Hypothalamus (tissue), 51 donors: ENCODE measurements at places on chromosomes 3 and 15.

- DNase-seq, result no peak
Measured at GRCh38 chr15:68818769-68819494, 1.8 kb downstream of the ANP32A start.

GRCh38 chr15:63880744-63881143 lies 47.0 kb upstream of the HERC1 start:
- no peak for DNase-seq

GRCh38 chr3:45333549-45333948 lies 54.8 kb upstream of the LARS2 start:
- no peak for DNase-seq

GRCh38 chr3:17626395-17626794 lies 116.0 kb downstream of the TBC1D5 start:
- no peak for DNase-seq

- DNase-seq, result no peak
Measured at GRCh38 chr3:96449346-96449745, 365.0 kb upstream of the EPHA6 start.

GRCh38 chr3:194344012-194344411 lies 7.1 kb downstream of the CPN2 start:
- peak; percentile 49 for DNase-seq

GRCh38 chr3:153195349-153195879 lies 33.4 kb downstream of the RAP2B start:
- DNase-seq, result no peak

DNA sequence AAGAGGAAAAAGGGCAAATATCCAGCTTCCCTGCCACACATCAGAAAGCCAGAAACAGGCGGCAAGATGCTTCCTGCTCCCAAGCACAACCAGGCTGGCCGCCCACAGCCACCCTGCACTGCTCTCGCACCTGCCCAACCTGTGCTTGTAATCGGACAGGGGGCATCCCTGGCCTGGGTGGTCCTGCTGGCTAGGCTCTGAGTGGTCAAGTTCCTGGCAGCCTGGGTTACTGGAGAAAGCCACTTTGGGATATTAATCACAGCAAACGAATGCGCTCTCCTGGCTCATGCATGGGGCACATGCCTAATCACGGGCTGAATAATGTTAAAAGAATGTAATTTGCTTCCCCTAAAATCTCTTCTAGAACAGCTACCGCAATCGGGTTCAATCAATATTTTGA lies 442.4 kb downstream of the MCTP2 start:
- DNase-seq, result no peak

- DNase-seq, result no peak
Measured at GRCh38 chr15:51086409-51086808, 8.3 kb downstream of the TNFAIP8L3 start.

DNA sequence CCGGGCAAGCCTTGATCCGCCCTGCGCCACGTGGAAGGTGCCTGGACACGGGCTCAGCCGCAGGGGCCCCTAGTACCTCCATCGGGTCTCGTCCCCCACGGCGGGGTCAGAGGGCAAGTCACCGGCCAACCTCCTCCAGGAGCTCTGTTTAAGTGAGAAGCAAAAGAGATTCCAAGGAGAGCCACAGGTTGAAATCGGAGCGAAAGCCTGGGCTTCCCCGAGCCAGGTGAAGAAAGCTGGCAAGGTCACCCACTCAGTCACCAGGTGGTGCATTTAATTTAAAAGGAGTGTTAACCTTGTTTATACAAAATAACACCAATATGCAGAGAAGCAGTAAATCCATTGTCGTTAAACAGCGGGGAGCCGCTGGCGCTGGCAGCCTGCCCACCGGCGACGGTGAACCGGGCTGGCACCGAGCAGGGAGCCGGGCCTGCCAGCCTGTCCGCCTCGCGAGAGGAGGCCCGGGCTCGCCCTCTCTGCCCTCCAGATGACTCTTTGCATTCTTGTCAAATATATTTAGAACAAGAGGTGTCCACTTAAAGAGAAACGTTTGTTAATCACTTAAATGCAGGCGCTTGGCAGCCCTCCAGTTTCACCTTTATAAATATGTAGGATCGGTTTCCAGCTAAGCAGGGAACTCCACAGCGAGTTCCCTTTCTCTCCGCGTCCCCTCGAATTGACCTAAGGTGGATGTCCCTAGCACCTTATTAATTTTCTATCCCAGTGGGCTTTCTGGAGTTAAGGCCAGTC lies 277.3 kb upstream of the NR2F2 start:
- no peak for DNase-seq

DNA sequence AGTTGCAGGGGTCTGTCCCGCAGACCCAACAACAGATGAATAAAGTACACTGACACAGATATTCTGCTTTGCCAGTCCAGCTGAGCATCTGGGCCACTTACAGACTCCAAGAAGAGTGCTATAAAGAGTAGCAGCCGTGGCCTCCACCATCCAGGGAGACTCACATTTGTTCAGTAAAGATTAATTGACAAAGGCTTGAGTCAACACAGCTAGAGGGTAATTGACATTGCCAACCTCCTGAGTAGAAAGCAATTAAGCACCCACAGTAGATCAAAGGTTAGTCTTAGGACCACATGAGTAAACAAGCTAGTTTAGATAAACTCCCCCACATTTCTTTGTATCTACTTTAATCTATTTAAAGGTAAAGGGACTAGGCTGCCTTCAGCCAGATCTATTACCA lies 16.3 kb upstream of the CRTC3 start:
- no peak for DNase-seq

- DNase-seq, result no peak
Measured at GRCh38 chr15:63276342-63277037, 915 bp upstream of the APH1B start.

DNA sequence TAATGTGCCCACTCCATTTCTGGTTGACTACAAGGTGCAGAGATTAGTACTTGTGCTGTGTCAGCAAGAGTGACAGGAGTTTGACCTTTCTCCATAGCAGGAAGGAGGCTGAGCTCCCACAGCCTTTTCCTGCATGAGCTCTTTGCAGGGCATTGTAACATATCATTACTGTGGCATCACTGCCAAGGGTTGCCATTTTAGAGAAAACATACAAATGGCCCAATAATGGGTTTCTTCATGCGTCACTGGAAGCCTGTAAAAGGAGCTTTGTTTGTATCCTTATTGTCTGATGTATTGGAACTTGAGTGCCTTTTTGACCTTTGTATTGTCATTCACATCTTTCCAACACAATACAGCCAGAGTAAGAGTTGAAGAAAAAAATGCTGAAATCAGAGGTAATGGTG lies 323.0 kb upstream of the CDIN1 start:
- no peak for DNase-seq

DNA sequence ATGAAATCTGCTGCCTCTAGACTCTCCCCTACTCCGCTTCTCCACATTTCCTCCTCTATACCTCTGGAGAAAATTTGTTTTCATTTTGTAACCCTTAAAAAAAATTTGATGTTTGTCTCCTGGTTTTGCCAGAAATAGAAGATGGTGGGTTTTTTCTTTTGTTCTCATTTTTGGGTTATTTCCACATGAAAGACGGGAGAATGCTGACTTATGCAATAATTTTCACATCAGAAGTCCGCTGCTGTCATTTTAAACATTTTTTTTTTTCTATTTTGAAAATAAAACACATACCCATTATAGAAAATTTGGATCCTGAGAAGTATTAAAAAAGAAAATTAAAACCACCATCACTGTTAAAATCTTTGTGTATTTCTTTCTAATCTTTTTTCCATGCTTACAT lies 320.8 kb upstream of the NR2E3 start:
- DNase-seq, result no peak

DNA sequence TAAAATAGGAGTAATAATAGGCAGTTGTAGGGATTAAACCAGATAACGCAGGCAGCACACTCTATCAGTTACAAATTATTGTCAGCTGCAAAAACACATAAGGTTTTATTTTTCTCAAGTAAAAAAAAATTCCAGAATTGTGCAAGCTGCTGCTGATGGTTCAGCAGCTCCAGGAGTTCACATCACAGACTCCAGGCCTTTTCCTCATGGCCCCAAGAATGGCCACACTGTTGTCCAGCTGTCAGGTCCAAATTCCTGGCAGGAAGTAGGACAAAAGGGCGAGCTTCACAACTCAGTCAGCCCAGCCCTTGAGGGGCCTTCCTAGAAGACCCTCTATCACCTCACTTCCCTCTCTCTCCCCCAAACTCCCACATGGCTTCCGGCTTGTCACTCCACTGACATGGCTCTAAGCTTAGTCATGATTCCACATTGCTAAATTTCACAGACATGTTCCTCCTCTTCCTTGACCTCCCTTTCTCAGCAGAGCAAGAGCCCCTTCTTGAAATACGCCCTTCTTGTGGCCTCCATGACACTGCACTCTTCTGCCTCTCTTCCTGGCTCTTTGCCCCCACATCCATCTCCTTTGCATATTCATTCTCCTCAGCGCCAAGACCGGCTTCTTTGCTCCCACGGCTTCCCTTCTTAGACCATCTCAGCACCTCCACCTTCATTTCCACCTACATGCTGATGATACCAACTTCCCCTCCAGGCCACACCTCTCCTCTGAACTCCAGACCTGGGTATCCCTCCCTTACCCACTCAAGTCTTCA lies 27.4 kb upstream of the FAM174B start:
- no peak for DNase-seq

GRCh38 chr3:181464033-181464694 lies 247.6 kb upstream of the SOX2 start:
- no peak for DNase-seq

DNA sequence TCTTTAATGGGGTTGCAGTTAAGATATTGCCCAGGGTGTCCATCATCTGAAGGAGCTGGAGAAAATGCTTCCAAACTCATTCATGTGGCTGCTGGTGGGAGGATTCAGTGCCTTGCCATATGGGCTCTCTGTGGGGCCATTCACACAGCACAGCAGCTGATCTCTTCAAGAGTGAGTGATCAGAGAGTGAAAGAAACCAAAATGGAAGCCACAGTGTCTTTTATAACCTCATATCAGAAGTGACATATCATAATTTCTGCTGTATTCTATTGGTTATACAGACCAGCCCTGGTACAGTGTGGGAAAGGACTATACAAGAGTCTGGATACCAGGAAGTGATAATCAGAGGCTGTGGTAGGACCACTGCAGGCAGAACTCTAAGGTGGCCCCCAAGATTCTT lies 33.6 kb downstream of the HHLA2 start:
- DNase-seq, result no peak

DNA sequence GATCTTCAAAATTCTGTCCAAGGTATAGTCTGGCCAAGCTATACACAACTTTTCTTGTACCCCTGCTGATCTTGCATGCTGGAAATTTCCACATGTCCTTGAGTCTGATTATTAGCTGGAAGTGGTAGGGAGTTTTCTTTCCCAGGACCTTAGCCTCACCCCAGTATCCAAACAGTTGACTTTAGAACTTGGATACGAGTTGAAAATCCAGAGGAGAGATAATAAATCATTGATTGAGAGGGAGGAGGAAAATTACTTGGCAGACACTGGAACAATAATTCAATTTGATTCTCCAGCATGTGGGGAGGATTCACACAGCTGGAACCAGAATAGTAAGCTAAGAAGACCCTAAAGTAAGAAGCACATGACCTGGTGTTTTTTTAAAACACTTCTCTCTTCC lies 116.4 kb downstream of the IL5RA start:
- no peak for DNase-seq

DNA sequence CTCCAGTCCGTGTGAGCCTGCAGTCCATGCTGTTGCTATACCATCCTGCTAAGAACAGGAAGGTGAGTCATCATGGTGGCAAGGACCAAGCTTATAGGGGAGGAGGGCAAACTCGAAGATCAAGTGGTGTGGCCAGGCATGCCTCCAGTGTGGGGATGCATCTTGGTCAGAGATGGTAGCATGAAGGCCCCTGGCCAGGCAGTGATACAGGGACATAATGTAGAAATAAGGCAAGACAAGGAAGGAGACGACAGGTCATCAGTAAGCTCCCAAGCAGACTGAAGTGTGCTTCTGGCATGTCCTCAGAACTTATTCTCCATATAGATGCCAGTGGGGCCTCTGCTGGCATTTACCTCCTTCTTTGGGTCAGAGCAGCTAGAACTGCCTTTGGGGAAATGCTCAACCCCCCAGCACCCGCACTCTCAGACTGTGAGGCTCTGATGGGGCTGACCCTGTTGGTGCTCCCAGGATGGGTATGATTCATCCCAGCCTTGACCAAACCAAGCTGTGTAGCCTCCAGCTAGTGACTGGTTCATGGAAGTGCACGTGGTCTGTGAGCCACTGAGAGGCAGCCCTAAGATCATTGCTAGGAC lies 52.5 kb upstream of the ATP2B2 start:
- DNase-seq, result no peak
